SK-N-SH (cell line): ENCODE measurements at places on chromosomes 5 and 9. TPM values are rescaled to one million over a fixed set of nuclear protein-coding genes. Genes with fewer than 3 reads are reported as not detected.

GRCh38 chr5:122030251-122030650, 47.8 kb downstream of the LOX start:
- H3K36me3 ChIP-seq, result peaks cover 26% of the 10 kb centered on the region
- DNase-seq, result no peak
- no peak overlapping the region for H3K27ac ChIP-seq
- H3K4me3 ChIP-seq, result no peak overlapping the region
- no peaks in the 10 kb centered on the region for H3K27me3 ChIP-seq
- H3K4me1 ChIP-seq, result no peaks in the 10 kb centered on the region; the same call in 1 of the 2 replicates

- H3K36me3 ChIP-seq, result no peaks in the 10 kb centered on the region
- H3K4me1 ChIP-seq, result peaks cover 7% of the 10 kb centered on the region; the same call in 1 of the 2 replicates
- H3K27me3 ChIP-seq, result no peaks in the 10 kb centered on the region; the same call in 1 of the 2 replicates
- H3K4me3 ChIP-seq, result no peak overlapping the region
- no peak overlapping the region for H3K27ac ChIP-seq
These were observed 12.4 kb upstream of the CRB2 start for GRCh38 chr9:123343443-123344191.

- H3K27me3 ChIP-seq, result no peaks in the 10 kb centered on the region
- no peak overlapping the region for H3K4me3 ChIP-seq
- H3K4me1 ChIP-seq, result no peaks in the 10 kb centered on the region; the same call in 1 of the 2 replicates
- DNase-seq, result no peak
These were observed 42.0 kb upstream of the CDK5RAP2 start for GRCh38 chr9:120621941-120622340.

- no peak overlapping the region for H3K4me3 ChIP-seq
- no peak for DNase-seq
- peaks cover 91% of the 10 kb centered on the region for H3K4me1 ChIP-seq
- H3K27ac ChIP-seq, result peak overlapping the region; percentile 94
- no peaks in the 10 kb centered on the region for H3K27me3 ChIP-seq
- no peaks in the 10 kb centered on the region; the same call in 1 of the 2 replicates for H3K36me3 ChIP-seq
These were observed 18.1 kb downstream of the GSN start for GRCh38 chr9:121285835-121286687.

- no peak within 1 kb of the TSS for H3K27ac ChIP-seq
- H3K4me1 ChIP-seq, result no peaks in the 10 kb centered on the region
- DNase-seq, result no peak
- no peak within 1 kb of the TSS for H3K4me3 ChIP-seq
These were observed at the start of gene DCANP1 for GRCh38 chr5:135447298-135447929. TSS of gene DCANP1 (minus strand) at chr5:135447348. CDS start at chr5:135447108, 240 bp downstream.

DNA sequence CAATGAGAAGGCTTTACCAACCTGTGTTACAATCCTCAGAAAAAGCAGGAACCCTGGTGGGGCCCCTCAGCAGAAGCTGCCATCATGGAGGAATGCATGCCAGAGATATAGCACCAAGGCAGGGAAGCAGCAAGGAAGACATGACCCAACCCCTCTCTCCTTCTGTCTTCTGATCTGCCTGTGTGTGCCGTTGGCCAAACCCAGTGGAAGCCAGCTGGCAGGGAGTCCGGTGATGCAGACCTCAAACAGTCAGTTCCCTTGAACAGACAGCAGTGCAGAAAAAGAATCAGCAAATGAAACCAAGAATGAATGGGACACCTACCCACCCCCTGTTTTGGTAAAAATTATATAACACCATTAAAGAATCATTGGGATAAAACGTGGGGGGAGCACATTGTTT, 234.2 kb downstream of the ZNF608 start:
- H3K4me3 ChIP-seq, result no peak overlapping the region
- no peaks in the 10 kb centered on the region for H3K27me3 ChIP-seq
- no peak overlapping the region for H3K27ac ChIP-seq

- no peak overlapping the region for H3K4me3 ChIP-seq
- no peaks in the 10 kb centered on the region for H3K4me1 ChIP-seq
- no peak for DNase-seq
- no peak overlapping the region for H3K27ac ChIP-seq
- H3K36me3 ChIP-seq, result no peaks in the 10 kb centered on the region
- H3K27me3 ChIP-seq, result peaks cover 81% of the 10 kb centered on the region
These were observed 1.0 kb downstream of the DMRT2 start for GRCh38 chr9:1051210-1051583.

GRCh38 chr9:83061990-83062650, 822 bp downstream of the RASEF start:
- H3K4me3 ChIP-seq, result no peak overlapping the region
- peak overlapping the region; percentile 67; the same call in 1 of the 2 replicates for H3K27ac ChIP-seq
- no peaks in the 10 kb centered on the region for H3K36me3 ChIP-seq
- DNase-seq, result peak; percentile 65

DNA sequence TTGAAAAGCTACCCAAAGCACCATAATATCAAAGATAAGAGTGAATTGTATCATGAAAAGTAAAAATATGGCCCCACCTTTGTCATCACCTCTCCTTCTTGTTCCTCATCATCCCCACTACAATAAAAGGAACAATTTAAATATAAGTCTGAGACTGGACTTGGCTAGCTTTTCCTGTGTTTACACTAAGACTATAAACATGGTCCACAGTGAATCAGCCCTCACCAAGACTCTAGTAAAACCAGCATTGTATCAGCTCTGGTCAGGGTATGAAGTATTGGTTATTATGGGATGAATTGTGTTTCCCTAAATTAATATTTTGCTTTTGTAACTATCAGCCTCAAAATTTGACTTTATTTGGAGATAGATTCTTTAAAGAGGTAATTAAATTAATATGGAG, 105.4 kb downstream of the SLC25A46 start:
- no peaks in the 10 kb centered on the region for H3K36me3 ChIP-seq
- no peak overlapping the region for H3K27ac ChIP-seq
- no peaks in the 10 kb centered on the region for H3K4me1 ChIP-seq
- DNase-seq, result no peak
- H3K4me3 ChIP-seq, result no peak overlapping the region

- H3K27me3 ChIP-seq, result peaks cover 51% of the 10 kb centered on the region
- no peaks in the 10 kb centered on the region for H3K4me1 ChIP-seq
- H3K27ac ChIP-seq, result no peak overlapping the region
These were observed 17.9 kb downstream of the CRB2 start for GRCh38 chr9:123373946-123374345.

GABRA6 gene
- polyA plus RNA-seq, result 0.10 TPM in 2 replicates

SMIM33 gene
- not detected in 2 replicates for polyA plus RNA-seq

SLC45A2 gene
- polyA plus RNA-seq, result 0.02 TPM in 1 of 2 replicates, not detected in the other
